ENCODE measurements at places on chromosomes 2 and 18.

- no peak for DNase-seq
Observed at GRCh38 chr18:57776767-57777166, 26.3 kb downstream of the ATP8B1 start.

- no peak for DNase-seq
Observed at GRCh38 chr18:47926101-47926850, 4.2 kb downstream of the SMAD2 start.

DNA sequence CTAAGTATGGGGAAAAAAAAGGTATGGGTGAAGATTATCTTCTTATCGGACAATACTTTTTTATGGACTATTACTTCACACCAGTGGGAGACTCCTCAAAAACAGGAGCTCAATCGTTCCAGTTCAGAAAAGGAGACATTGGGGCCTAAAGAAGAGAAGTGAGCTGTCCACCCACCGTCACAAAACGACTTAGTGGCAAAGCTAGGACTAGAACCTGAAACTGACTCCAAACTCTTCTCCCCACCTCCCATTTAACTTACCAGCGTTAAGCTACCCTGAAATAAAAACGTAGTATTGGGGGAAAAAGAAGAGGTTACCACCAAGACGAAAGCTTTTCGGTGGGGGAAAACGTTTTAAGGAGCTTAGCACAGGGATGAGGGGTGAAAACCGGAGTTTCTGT is 503 bp downstream of the GTF3C3 start:
- DNase-seq = no peak

GRCh38 chr2:70312560-70312959 is 10.7 kb upstream of the FAM136A start:
- DNase-seq = no peak

DNA sequence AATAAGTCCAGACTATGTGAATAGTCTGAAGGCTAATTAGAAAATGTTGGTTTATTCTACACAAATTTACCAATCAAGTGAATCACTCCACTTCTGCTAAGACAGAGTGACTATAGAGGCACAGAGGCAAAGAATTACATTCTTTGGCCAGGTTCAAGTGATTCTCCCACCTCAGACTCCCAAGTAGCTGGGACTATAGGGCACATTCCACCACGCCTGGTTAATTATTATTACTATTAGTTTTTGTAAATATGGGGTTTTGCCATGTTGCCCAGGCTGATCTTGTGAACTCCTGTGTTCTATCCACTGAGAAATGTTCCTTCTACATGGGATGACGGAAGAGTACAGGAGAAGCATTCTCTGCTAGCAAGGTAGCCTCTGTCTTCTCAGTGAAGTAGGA is 37.6 kb upstream of the PSME4 start:
- DNase-seq = no peak

GRCh38 chr2:124797049-124797448 is 772.0 kb downstream of the CNTNAP5 start:
- no peak for DNase-seq

- DNase-seq = no peak
Observed at GRCh38 chr2:70978341-70979179, at the start of gene ANKRD53. Gene ANKRD53, plus strand, starts transcription at chr2:70978630. Its CDS starts 16 bp downstream, at chr2:70978646.

GRCh38 chr2:98172150-98172765 is 85.3 kb downstream of the VWA3B start:
- no peak for DNase-seq

GRCh38 chr2:203857656-203858055 is 9.9 kb upstream of the CTLA4 start:
- DNase-seq = no peak

DNA sequence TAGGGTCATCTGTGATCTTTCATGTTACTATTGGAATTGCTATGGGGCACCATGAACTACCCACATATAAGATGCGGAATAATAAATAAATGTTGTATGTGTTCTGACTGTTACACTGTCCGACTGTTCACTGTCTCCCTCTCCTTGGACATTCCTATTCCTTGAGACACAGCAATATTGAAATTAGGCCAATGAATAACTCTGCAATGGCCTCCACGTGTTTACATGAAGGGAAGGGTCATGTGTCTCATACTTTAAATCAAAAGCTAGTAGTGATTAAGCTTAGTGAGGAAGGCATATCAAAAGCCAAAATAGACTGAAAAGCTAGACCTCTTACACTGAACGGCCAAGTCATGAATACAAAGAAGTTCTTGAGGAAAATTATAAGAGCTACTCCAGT is 751.3 kb downstream of the SOCS6 start:
- DNase-seq = no peak

Measured in HuH-7.5 (cell line).